Activated naive CD4-positive, alpha-beta T cell treated with anti-CD3 and anti-CD28 coated beads for 36 hours (primary cell): ENCODE measurements at places on chromosomes 3 and 15. TPM values are rescaled to one million over a fixed set of nuclear protein-coding genes. Genes with fewer than 3 reads are reported as not detected.

DNA sequence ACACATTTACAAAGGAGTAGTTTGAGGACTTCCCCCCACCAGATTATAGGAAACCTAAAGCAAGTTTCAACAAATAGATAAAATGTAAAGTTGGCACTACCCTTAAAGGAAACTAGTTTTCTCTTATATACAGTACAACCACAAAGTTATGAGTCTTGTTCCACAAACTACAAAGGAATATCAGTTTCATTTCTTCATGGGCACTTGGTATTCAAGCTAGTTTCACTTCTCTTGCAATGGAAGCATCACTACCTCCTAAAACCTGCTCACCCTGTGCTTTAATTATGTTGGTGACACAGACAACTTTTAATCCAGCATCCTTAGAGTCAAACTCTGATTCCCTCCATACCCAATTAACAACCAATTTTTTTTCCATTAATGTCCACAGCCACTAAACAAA lies 707.0 kb downstream of the ROBO2 start:
- DNase-seq: no peak

DNA sequence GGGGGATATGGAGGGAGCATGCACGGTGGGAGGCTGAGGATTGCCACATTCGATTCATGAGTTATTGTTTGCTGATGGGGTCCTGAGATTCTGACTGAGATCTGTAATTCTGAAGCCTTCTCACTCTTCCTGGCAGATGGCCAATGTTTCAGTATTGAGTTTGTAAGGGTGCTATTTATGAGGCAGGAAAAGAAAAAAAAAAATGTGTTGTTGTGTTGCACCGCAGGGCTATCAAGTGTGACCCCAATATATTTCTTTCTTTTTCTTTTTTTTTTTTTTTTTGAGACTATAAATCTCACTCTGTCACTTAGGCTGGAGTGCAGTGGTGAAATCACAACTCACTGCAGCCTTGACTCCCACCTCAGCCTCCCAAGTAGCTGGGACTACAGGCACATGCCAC lies 3.2 kb upstream of the SENP2 start:
- DNase-seq: no peak

The IL12A gene
- not detected for total RNA-seq

The ITIH4 gene
- 2.2 TPM for total RNA-seq

- no peak for DNase-seq
These were observed 61.9 kb upstream of the RASGRP1 start for GRCh38 chr15:38626443-38627050.

DNA sequence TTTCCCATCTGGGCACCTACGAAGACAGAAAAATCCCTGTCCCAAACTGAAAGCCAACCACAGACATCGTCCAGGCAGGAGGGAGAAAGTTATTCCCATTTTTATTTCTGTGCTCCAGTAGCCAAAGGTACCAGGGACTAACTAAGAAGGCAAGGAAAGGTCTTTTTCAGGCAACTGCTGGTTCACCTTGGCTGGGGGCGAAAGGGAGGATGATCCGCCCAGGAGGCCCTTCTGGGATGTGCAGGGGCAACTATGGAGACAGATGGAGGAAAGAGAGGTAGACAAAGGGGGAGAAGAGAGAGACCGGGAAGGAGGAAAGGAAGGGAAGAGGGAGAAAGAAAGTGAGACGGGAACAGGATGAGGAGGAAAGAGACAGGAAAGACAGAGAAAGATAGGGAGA lies 13.3 kb downstream of the WNT5A start:
- DNase-seq: no peak

The VEPH1 gene
- not detected for total RNA-seq

DNA sequence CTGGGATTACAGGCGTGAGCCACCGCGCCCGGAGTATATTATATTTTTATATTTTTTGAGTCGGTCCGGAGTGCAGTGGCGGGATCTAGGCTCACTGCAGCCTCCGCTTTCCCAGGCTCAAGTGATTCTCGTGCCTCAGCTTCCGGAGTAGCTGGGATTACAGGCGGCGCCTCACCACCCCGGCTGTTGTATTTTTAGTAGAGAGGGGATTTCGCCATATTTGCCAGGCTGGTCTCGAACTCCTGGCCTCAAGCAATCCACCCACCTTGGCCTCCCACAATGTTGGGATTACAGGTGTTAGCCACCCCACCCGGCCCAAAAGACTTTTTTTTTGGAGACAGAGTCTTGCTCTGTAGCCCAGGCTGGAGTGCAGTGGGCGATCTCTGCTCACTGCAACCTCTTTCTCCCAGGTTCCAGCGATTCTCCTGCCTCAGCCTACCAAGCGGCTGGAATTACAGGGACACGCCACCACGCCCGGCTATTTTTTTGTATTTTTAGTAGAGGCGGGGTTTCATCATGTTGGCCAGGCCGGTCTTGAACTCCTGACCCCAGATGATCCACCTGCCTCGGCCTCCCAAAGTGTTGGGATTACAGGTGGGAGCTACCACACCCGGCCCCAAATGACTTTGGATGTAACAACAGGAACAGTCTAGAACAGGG lies 1.0 kb downstream of the ZNF589 start:
- peak; percentile 46 for DNase-seq

The MRAS gene
- total RNA-seq: 0.52 TPM

The POC1A gene
- 32.3 TPM for total RNA-seq

- DNase-seq: no peak
These were observed 13.9 kb upstream of the SLC41A3 start for GRCh38 chr3:126097801-126098200.

The SEMA3B gene
- 0.37 TPM for total RNA-seq

The LYZL4 gene
- not detected for total RNA-seq

DNA sequence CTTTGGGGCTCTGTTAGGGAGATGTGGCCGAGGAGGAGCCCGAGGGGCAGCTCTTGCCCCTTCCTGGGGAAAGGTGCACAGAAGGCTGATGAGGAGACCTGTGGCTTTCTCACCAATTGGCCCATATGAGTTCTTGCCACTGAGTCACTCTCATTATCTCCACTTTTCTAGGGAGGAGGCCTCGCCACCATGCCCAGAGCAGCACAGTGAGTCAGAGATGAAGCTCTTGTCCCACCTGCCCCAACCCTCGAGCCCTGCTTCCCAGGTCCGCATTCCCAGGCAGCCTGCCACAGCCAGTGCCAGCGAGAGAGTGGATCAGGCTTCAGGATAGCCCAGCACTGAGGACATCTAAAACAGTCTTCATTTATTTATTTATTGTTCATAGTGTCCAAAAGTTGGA lies 53.5 kb downstream of the AMOTL2 start:
- DNase-seq: no peak

The FRMD5 gene
- total RNA-seq: 0.50 TPM

GRCh38 chr3:22893644-22894325 lies 309.3 kb upstream of the UBE2E2 start:
- no peak for DNase-seq

DNA sequence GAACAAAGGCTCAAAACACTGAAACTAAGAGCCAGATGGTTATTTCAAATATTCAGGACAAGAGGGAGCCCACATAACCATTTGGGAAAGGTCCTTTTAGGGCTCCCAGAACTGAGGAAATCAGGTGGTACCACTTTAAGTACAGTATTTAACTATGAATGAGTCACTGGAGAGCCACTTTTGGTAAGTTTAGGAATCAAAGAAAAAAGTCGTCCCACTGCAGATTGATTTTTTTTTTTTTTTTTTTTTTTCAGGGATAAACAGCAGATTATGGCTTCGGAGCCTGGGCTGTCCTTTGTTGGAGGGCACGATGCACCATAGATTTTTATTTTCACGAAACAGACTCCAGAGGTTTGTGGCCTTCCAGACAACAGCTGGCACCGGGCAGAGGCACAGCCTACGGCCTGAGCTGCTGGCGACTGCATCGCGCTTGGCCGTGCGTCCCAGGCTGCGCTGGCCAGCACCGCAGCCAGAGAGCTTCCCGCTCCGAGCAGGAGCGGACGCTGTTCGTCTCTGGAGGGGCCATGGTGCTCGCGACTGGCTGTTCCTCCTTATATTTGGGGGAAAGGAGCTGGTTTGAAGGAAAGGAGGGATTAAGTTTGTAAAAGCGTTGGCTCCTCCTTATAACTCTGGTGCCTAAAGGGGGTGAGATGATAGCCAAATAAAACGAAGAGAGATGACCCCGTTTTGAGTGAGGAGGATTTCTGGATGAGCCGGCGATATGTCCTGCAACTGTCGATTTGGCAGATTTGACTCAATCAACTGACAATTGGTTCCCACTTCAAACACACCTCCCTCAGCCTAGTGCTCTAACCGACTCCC lies 152.9 kb upstream of the GOLIM4 start:
- DNase-seq: no peak

DNA sequence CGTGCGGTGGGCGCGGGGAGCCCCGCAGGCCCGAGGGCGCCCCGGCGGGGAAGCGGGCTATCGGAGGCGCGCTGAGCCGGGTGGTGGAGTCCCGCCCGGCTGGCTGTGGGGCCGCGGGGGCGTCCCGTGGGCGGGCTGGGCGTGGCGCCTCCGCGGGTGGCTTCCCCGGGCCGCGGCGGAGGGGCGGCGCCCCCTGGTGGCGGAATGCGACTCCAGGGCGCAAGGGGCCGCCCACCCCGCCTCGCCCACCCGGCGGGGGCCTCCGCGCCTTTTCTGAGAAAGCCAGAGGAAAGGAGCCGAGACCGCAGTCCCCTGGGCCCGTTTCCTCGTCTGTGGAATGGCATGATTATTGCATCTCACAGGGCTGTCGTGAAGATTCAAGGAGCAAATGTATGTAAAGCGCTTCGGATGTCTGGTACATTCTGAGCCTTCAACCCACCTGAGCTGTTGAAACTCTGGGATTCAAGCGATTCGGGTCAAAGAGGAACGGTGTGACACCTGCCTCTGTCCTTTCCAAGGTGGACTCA lies 31.9 kb upstream of the RAB6B start:
- peak; percentile 60 for DNase-seq

DNA sequence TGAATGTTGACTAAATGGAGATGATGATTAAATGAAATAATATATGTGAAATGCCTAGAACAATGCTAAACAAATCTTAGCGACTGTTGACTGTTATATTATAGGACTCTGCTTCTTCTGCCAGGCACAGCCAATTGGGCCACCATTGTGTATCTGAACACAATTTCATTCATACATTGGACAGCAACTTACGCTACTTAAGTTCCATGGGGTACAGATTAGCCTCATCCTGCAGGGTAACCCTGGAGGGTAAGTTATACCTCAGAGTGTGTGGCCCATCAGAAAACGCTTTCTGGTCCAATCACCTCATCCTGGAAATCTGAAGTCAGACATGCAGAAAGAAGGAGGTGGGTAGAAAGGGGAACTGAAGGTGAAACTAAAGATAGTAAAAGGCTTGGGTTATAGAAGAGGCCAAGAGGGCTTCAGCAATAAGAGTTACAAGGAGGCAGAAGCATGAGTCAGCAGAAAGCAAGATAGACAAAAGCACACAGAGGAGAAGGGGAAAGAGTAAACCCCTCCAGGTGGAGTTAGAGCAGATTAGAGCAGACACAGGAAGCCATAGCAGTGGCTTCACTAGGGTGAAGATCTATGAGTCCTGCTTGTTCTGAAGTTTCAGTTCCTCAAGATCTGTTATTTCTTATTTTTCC lies 119.3 kb upstream of the SLC24A5 start:
- DNase-seq: no peak

GRCh38 chr15:100111125-100112060 lies 230.4 kb downstream of the ADAMTS17 start:
- DNase-seq: peak; percentile 76

DNA sequence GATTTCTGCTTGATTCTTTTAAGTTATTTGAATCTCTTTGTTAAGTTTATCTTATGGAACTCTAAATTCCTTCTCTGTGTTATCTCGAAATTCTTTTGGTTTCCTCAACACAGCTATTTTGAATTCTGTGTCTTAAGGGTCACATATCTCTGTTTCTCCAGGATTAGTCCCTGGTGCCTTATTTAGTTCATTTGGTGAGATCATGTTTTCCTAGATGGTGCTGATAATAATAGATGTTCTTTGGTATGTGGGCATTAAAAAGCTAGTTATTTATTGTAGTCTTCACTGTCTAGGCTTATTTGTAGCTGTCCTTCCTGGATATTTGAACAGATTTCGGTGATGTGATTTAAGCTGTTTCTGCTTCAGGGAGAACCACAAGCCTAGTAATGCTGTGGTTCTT lies 615.6 kb upstream of the NECTIN3 start:
- no peak for DNase-seq

DNA sequence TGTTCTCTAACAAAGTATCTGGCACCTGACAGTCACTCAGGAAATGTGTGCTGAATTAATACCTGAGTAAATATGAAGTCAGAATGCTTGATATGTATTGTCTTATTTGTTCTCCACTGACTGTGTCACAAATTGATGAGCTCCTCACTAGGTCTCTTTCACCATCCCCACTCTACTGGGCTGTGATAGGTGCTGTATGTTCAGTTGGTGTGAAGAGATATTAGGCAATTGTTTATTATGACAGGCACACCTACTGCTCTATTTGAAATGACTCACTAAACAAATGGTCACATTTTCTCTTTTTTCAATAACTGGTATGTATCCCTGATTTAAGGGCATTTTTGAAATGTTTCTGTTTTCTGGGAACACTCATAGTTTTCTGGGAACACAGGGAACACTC lies 25.2 kb upstream of the CCDC39 start:
- DNase-seq: no peak

- DNase-seq: peak; percentile 82
These were observed at the start of gene SIDT1 for GRCh38 chr3:113531826-113532697. Gene SIDT1 (plus strand): TSS chr3:113532555. CDS start chr3:113533022, 467 bp downstream.

The NGLY1 gene
- 49.0 TPM for total RNA-seq

GRCh38 chr15:82810061-82810889 lies 847 bp downstream of the WHAMM start:
- peak; percentile 23 for DNase-seq

GRCh38 chr3:169246158-169246557 lies 417.4 kb downstream of the MECOM start:
- DNase-seq: no peak

DNA sequence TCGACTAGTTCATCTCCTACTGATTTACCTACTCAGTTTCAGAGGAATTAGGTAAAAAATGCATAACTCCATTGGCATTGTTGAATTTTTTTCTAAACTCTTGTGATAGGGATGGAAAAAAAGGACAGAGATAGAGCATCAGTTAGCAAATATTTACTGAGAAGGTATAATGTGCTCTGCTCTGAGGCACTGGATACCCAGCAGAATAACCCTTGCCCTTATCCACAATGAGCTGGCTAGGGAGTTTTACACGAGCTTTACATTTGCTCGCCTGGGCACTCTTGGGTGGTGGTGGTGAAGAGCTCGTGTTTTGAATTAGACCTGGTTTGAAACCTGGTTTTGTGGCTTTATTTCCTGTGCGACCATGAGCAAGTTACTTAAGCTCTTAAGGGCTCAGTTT lies 149.6 kb downstream of the RORA start:
- DNase-seq: no peak

GRCh38 chr3:189586941-189587663 lies 44.1 kb upstream of the TP63 start:
- DNase-seq: no peak

The TTLL13 gene
- 0.26 TPM for total RNA-seq
